T-helper 1 cell (primary cell): ENCODE measurements at places on chromosomes 11 and 22.

- DNase-seq = no peak
Measured at GRCh38 chr22:25644122-25644521, 79.6 kb downstream of the GRK3 start.

DNA sequence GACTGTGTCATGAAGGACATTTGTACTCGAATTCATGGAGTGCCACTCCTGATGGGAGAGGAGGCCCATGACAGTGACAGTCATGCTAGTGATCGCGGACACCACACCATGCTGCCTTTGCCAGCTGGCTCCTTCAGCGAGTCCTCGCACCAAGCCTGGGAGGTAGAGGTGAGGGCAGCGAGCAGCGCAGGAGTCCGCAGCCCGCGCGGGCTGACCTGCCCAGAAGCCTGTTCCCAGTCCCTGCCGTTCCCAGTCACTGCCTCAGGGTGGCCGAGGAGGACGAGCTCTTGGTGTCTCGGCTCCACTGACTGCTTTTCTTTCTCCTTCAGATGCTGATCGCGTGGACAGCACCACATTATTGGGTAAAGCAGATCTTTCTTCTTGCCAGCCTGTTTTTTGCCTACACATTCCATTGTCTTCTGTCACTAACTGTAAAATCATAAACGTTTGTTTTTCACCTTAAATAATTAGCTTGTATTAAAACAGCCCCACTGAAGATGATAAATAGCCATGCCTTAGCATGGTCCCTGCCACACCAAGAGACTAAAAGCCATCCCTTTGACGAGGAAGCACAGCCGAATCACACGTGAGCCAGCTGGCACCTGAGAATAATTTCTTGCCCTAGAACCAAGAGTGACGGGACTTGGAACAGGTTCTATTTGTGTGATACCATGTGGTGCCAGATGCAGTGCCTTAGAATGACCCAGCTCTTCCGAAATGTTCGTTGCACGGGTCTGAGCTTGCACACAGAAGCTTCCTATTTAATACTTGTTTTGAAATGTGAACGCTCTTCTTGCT, 25.5 kb downstream of the FAM118A start:
- DNase-seq = no peak

DNA sequence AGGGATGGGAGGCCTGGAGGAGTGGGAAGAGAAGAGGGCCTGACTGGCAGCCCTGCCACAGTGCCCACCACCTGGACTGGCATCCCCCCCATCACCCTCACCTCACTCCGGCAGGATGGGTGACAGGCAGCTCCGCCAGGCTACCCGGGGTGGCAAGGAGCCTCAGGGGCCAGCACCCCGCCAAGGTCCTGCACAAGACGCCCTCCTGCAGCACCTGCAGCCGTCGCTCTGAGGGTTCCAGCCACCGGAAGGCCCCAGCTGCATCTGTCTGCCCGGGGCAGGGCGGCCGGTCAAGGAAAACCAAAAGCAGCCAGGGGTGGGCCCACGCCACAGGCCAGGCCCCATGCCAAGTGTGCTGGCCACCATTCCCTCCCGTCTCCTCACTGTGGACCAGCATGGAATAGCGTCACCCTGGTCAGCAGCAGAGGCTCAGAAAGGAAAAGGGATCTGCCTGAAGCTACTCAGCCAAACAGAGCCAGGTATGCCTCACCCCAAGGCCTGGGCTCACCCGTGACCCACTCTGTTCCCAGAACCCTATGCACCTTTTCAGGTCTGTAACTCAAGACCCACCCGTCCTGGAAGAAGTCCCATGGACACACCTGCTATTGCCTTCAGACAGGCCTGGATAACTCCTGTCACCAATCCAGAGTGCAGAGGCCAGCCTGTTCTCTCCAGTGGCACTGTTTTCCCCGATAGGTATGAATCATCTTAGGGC, 7.0 kb downstream of the RHBDD3 start:
- DNase-seq = no peak

DNA sequence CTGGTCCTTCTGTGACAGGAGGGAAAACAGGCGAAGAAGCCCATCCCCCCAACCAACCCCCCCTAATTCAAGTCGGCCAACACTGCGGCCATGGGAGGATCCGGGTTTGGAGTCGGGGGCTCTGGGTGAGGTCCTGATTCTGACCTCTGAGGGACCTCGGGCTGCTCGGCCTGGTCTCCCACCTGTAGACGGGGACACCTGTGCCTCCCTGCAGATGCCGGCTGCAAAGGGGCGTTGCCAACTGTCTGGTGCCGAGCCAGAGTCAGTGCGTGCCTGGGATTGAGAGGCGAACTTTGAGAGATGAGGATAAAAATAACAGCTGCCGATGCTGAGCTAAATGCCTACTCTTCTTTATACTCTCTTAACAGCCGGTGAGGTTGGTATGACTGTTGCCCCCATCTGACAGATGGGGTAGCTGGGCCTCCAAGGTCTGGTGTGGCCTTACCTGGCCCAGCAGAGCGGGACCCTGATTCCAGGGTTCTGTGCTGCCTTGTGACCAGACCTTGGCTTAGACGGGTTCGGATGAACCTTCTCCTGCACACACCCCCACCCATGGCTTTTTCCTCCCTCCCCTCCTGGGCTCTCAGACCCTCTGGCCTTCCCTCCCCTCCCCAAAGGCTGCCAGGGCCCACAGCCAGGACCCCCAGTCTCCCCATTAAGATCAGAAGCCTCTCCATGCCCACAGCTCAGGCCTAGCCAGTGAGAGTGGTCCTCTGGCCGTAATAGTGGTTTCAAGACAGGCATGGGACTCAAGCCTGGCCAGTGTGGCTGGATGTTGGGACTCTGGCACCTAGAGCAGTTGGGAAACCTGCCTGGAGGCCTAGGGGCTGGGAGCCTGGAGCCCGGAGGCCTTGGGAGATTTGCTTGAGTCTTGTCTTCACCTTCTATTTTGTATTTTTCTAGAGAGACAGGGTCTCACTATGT, 41.7 kb downstream of the KCNJ4 start:
- DNase-seq = no peak

DNA sequence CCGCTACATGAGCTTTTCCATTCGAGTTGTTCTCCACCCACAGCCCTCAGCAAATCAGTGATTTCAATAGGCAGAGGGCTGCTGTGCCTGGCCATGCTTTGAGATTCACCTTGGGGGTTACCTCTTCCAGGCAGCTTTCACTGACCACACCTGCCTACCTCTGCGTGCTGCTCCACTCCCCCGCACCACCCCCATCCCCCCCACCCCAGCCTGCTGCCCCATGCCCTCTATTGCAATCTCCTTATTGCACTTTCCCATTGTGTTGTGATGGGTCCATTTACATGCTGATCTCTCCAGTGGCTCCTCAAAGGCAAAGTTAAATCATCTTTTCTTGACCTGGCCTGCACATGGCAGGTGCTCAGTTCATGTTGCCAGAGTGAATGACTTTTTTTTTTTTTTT, 18.0 kb upstream of the POLA2 start:
- no peak for DNase-seq

DNA sequence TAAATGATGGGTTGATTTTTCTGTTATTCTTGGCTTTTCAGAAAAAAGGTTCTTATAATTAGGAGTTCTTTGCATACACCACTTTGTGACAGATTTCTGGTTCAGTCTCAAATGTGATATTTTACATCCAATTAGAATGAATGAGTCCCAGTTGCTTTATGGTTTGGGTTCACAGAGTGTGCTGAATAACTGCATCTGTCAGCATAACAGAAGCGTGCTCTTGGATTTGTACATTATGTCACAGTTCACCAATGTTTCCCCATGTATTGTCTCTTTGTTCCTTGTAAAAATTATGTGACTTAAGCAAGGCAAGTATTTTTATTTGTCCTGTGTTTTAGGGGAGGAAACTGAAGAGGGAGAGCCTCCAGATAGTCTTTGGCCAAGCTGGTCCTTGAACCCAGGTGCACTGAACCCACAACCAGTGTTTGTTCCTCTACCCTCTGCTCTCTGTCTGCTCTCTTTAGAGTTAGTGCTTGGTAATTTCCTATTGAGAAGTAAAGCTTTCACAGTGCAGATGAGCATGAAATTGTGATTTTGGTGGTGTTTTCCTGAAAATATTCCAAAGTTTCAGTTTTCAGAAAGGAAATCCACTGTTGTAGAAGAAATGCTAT, 107.5 kb downstream of the TBC1D22A start:
- no peak for DNase-seq

DNA sequence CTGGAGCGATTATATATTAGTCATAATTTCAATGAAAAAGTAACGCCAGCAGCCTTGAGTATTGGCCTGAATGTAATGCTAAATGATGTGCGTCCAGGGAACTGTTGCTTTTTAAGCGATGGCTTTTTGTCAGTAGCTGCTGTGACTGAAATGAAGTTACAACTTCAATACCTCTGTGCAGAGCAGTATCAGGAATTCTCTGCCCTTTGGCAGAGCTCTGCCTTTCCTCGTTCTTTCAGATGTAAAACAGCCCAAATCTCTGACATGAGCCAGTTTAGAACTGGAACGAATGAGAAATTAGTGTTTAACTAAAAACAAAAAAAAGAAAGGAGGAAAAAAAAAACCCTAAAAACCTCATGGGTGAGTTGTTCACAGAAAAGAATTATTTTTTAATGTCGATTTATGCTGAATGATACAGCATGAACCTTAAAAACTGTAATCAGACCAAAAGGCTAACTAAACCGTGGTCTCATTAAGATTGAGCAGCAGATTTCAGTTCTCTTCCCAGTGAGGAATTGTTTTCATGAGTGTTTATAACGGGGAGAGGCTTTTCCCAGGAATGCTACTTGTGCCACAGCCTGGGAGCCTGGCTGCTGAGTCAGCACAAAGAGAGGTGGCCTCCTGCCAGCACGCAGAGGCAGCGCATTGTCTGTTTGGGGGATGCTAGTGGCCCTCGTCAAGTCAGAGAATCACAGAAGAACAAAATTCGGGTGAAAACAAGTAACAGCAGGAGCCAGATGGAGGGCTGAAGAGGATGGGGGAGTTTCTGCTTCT, 146.2 kb upstream of the RASSF10 start:
- DNase-seq = no peak

GRCh38 chr11:24181395-24182047, 315.3 kb upstream of the LUZP2 start:
- DNase-seq = no peak

DNA sequence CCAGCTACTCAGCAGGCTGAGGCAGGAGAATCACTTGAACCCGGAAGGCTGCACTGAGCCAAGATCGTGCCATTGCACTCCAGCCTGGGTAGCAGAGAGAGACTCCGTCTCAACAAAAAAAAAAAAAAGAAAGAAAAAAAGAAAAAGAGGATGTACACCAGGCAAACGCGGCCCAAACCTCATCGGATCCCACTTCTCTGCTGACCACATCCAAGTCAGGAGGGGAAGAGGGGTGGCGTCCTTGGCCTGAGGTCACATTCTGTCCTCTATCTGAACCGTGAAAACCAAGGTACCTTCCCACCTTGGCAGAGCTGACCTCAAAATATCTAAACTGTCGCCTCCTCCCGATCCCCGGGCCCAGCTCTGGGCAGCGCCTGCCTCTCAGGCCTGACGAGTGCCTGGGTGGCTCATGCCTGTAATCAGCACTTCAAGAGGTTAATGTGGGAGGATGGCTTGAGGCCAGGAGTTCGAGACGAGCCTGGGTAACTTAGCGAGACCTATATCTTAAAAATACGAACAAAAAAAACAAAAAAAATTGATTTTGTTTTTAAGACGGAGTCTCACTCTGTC, 25.1 kb downstream of the RGL4 start:
- DNase-seq = no peak

DNA sequence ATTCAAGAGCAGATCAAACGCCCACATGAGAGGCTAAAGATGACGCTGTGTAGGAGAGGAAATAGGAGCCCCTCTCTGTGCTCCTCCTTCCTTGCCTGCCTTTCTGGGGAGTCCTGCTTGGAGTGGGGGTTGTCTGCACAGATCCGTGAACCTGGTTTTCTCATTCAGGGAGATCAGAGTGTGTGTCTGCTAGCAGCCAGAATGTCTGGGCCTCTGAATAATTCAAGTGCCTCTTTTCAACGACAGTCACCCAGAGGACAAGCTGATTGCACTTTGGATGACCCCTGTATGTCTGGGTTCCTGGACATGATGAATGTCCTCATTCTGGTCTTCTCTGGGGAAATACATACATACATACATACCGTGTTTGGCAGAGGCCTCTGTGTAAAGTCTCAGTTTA, 592.5 kb upstream of the B3GAT1 start:
- no peak for DNase-seq

- no peak for DNase-seq
Measured at GRCh38 chr11:92894197-92894596, 75.3 kb upstream of the MTNR1B start.

GRCh38 chr11:104151404-104152204, 12.3 kb downstream of the PDGFD start:
- DNase-seq = no peak

DNA sequence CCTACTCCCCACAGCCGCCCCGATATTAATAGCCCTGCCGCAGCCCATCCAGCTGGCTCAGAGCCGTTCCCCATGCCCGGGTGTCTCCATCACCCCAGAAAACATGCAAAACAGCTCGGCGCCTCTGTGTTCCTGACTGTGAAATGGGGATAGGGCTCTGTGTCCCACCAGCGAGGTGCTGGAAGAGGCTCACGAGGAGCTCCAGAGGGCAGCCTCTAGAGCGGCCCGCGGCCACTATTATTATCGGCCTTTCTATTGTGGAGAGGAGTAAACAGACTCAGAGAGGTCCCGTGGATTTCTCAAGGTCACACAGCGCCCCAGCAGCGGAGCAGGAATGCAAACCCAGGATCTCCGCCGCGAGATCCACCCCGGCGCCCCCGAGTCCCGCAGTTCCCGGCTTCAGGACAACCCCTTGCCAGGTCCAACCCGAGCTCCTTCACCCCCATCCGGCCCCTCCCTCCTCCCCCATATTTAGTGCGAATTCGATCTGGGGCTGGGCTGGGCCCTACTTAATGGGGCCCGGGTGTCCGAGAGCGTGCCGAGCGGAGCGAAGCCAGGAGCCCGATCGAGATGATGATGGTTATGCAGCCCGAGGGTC, at the start of gene ACTN3:
TSS of gene ACTN3 (plus strand) at position 536 of the 598 bp plus-strand sequence. CDS start at position 571, 35 bp downstream.
- DNase-seq = no peak

- DNase-seq = no peak
Measured at GRCh38 chr11:93905384-93905783, 55.0 kb upstream of the VSTM5 start.

- DNase-seq = no peak
Measured at GRCh38 chr11:10308201-10308954, 3.5 kb downstream of the ADM start.

DNA sequence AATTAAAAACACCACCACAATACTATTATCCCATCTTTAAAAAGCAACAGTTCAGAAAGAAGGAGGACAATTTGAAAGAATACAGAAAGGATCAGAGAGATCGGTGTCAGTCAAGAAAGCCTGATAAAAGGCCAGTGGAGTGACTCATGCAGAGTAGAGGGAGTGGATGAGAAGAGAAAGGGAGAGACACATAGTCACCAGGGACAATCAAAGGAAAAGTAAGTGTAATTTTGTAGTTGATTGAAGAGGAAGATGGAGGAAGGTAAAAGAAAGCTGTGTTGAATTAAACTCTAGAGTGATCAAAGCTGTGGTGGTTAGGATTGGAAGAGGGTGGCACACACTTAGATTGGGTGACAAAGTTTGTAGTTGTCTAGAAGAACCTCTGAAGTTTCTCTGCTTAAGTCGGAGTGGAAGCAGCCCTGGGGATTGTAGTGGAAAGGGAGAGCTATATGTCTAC, 14.1 kb downstream of the SPECC1L start:
- DNase-seq = peak; percentile 25

- no peak for DNase-seq
Measured at GRCh38 chr11:783581-784015, 6.3 kb downstream of the CEND1 start.
